ENCODE measurements at places on chromosomes 1 and 21.

- no peak for DNase-seq
Measured at GRCh38 chr21:42319851-42320572, 4.8 kb upstream of the TFF3 start.

DNA sequence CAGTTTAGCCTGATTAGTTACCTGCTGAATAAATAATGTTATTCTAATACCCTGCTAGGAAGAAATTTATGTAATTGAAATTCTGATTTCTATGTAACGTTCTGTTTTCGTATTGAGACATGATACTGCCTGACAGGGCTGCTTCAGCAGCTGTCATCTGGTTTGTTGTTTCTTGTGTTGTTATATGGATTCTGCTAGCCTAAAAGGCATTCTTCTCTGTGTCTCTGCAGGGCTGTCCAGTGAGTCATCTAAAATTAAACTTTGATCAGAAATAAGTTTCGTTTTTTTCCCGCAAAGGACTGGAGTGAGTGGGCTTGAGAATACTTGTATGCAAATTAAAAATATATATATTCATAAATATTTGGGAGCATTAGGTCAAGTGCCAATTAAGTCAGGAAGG lies 93.0 kb downstream of the DYRK1A start:
- no peak for DNase-seq

GRCh38 chr21:14522736-14523135 lies 23.4 kb downstream of the SAMSN1 start:
- no peak for DNase-seq

DNA sequence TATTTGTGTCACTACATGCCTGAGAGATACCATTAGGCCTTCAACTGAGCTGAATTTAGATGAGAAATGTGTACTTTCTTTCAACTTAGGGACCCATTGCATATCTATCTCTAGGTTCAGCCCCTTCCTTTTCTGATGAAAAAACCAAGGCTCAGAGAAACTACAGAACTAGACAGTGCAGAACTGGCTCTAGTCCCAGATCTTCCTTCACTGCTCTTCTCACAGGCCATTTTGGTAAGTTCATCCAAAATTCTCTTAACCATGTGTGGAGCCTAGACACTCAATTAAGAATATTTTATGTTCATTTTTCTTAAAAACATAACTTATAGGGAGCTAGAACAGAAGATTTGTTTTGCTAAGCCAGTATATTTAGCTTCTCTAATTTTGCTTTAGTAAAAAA lies 128.9 kb downstream of the ASTN1 start:
- no peak for DNase-seq

DNA sequence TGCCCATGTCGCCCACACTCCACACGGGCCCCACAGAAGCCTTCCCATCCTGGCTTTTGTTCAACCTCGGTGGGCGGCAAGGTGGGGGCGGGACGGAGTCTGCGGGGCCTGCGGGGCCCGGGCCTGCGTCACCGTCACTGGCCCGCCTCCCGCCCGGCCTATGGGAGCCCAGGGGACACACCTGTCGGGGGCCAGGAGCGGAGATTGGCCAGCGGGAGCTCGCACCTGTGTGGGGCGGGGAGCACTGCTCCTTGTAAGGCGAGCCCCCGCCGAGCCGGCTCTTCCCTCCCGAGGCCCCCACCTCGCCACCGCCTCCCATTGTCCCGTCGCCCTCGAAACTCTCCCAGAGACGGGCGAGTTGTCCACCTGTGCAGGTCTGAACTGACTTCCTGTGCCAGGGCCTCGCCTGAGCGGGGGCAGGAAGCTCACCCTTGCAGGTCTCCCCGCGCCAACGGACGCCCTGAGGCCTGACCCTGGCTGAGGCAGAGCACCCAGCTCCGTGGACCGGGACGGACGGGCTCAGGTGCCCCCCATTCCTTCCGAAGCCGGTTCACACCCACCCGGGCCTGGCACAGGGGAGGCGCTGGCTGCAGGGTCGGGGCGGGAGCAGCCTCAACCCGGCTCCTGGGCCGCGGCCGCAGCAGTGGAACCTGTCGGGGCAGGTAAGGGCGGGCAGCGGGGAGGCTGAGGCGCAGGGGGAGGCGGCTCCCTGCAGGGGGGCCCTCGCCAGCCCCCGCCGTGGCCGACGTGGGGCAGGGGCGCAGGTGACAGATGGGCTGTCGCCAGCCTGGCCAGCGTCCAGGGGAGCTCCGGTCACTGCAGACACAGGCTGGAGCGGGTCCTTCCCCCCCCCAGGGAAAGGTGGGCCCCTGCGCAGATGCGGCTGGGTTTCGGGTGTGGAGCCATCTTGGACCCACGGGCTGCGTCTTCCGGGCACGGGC lies 10.8 kb upstream of the TTLL10 start:
- peak; percentile 92 for DNase-seq

GRCh38 chr1:63126104-63126503 lies 196.3 kb upstream of the FOXD3 start:
- DNase-seq = no peak

- no peak for DNase-seq
Measured at GRCh38 chr1:47709019-47709871, 271.4 kb downstream of the FOXD2 start.

DNA sequence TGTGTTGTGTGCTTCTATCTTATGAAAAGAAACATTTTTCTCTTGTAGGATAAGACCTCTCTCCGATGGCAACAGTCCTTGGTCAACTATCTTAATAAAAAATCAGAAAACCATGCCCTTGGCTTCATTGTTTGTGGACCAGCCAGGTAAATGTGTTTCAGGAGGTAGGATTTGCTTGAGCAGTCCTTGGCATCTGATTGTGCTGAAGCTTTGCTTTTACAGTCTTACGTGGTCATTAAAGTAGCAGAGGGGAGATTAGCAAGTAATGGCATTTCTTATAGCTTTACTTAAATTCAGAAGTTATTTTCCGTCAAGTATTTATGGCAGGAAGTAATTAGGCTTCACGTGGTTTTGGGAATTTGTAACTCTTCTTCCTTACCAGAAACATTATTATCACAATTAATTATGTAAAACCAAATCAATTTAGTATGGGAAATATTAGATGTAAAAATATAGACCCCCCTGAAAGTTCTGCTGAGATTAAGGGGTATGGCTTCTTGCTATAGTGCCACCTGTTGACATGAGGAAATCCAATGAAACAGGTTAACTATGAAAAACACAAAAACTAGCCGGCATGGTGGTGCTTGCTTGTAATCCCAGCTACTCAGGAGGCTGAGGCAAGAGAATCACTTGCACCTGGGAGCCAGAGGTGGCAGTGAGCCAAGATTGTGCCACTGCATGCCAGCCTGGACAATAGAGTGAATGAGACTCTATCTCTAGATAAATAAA lies 49.0 kb downstream of the MAP3K21 start:
- DNase-seq = no peak

GRCh38 chr1:201353186-201353940 lies 24.1 kb downstream of the TNNT2 start:
- no peak for DNase-seq

GRCh38 chr1:228940526-228940925 lies 205.2 kb downstream of the RHOU start:
- DNase-seq = no peak

GRCh38 chr1:115865704-115866380 lies 24.9 kb upstream of the NHLH2 start:
- no peak for DNase-seq

DNA sequence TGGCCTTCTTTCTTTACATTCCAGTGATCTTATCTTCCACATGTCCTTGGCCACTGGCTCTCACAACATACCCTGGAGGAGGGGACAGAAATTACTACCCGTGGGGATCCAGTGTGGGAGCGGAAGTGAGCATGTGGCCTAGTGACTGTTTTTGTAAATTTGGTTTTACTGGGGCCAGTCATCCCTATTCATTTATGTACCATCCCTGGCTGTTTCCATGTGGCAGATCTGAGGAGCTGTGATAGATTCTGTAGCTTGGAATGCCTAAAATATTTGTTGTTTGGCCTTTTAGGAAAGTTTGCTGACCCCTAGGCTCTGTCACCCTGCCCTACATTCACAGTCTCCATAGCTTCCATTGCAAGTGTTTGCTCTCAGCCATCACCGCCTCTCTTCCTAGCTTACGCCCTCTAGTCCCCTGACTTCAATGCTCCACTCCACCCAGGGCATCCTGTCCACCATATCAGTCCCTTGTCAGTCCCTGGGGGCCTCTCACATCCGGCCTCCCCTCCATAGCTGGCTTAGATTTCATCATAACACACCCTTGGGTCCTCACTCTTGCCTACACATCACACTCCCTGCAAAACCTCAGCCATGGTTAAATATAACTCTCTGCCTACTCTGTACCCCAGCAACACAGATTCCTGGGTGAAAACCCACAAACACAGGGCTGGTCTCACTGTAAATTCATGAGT lies 25.8 kb downstream of the DHCR24 start:
- DNase-seq = no peak

DNA sequence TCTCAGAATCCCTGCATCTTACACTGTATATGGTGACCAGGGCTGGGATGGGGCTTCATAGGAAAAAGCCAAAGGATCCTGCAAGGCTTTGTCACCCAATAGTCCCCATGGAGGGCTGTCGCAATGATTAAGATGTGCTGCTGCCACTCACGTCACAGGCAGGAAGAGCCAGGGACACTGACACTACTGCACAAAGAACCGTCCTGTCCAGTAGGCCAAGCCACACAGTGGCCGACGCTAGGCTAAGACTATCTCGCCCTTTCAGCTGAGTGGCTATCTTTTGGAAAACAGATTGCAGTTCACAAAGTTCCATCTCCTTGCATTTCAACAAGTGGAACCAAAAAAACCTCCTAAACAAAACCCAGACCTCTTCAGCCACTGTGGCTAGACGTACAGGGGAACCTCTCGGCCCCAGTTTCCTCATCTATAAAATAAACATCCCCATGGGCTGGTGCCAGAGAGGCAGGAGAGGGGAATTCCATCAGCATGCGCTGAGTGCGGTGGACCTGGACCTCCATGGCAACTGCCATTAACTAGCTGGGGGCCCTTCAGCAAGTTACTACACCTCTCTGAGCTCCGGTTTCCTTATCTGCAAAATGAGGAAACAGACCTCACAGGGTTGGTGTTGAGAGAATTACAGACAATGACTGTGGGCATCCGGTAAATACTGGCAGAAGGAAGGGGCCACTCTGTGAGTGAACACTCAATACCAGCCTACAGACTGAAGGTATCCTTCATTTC lies 8.7 kb downstream of the CAPZB start:
- DNase-seq = no peak

DNA sequence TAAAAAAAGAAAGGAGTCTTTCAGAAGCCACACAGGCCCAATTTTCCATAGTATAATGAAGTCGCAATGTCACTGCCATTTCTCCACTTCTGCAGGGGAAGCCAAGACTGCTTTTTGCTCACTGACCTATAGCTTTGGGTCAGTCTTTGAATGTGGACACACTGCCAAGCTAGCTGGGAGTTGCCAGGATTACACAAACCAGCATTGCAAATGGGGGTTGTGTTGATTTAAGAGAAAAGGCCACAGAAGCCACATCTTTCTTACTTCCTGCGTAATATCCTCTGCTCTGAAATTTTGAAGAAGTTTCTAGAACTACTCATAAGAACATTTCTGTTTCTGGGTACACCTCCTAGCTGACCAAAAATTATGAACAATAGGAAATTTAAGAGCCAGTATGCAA lies 45.8 kb upstream of the SAMSN1 start:
- DNase-seq = no peak

DNA sequence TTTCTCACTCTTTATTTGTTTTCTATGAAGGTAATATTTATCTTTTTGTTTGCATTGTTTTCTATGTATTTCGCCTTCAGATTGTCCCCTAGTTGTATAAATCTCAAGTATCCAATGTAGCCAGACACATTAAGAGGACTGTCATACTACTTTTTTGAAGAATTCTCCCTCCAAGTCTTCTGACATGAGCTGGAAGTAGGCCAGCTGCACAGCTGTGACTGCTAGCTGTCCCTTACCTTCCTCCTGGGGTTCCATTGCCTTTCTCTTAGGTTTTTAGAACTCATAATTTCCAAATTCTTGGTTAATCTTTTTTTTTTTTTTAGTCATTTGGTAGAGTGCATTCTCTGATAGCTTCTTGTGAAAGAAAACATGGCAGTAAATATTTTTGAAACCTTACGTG lies 46.2 kb downstream of the MTR start:
- DNase-seq = no peak
